ENCODE measurements at places on chromosomes 2 and 18. TPM values are rescaled to one million over a fixed set of nuclear protein-coding genes. Genes with fewer than 3 reads are reported as not detected.

- DNase-seq, result no peak
These were observed 64.5 kb downstream of the UBR3 start for GRCh38 chr2:169891593-169892298.

GRCh38 chr2:149725234-149725633 is 137.7 kb upstream of the MMADHC start:
- DNase-seq, result no peak

DNA sequence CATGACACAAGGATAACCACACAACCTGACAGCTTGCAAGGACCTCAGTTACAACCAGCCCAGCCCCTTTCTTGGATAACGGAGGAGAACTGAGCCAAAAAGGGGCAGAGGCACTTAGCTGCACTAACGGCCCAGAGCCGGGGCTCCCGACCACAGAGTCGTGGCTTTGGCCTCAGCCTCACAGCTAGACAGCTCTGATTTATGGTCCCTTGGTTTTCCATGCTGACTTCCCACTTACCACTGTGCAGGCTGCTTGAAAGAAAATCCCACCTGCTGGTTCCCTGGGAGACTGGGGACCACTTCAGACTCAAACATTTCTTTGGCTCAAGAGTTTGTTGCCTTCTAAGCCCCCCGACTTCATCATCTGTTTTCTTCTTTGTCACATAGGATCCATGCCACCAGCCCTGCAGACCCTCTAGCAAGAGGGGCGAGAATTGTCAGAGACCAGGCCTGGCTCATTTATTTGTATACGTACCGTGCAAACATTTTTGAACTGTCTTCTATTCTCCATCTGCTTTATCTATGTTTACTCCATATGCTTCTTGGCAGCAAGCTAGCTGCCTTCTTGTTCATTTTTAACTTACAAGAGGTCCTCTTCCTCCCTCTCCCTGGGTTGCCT is 352.6 kb upstream of the MYT1L start:
- no peak for DNase-seq

GRCh38 chr2:46891956-46892553 is 23.6 kb downstream of the MCFD2 start:
- DNase-seq, result no peak

GRCh38 chr2:108627911-108628567 is 91.2 kb upstream of the RANBP2 start:
- no peak for DNase-seq

DNA sequence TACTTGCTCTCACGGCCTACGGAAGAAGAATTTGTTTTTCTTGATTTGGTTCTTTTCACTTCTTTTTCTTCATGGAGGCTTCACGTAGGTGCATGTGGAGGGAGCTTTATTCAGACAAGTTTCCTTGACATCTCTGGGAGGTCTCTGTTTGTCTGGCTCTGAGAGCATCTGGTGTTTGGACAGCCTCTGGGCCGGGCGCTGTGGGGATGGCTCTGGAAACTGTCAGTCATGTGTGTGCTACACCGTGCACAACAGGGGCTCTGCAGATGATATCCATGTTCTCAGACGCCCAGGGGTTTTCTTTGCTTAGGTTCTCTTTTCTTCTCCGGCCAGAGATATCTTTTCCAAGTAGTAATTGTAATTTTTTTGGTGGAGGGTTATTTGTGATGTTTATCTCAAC is 130.7 kb downstream of the SH3RF3 start:
- no peak for DNase-seq

- peak; percentile 63 for DNase-seq
These were observed 37.6 kb downstream of the SMAD7 start for GRCh38 chr18:48913201-48913600.

- DNase-seq, result no peak
These were observed 4.5 kb upstream of the MTLN start for GRCh38 chr2:110216803-110217202.

DNA sequence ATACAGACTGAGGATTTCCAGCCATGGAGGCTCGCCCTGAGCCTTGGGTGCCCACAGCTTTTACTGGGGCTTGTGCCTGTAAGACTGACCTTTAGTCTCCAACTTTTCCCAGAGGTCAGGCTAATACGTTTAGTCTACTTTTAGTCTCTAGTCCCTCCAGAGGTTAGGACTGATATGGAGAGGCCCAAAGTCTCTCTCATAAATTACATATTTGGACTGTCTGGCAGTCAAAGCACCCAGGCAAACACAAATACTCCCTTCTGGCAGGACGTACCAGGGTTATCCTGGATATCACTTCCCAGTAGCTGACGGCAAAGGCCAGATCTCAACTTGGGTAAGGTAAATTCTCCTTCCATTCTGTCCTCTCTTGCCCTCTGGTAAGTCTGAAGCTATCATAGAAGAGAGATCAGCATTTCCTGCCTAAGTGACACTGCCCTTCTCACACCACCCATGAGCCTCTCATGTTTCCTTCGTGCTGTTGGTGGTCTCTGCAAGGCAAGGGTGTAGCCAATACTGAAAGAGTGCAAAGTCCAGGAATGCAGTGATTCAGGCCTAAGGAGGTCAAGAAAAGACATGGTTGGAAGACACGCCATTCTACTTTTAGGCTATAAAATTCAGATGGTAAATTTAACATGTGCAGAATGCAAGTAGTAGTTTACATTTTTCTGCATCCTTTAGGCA is 69.3 kb upstream of the NEDD4L start:
- DNase-seq, result no peak

GRCh38 chr18:36104749-36105148 is 24.4 kb downstream of the SLC39A6 start:
- no peak for DNase-seq

GRCh38 chr2:39225567-39225966 is 18.2 kb downstream of the CDKL4 start:
- DNase-seq, result no peak

DNA sequence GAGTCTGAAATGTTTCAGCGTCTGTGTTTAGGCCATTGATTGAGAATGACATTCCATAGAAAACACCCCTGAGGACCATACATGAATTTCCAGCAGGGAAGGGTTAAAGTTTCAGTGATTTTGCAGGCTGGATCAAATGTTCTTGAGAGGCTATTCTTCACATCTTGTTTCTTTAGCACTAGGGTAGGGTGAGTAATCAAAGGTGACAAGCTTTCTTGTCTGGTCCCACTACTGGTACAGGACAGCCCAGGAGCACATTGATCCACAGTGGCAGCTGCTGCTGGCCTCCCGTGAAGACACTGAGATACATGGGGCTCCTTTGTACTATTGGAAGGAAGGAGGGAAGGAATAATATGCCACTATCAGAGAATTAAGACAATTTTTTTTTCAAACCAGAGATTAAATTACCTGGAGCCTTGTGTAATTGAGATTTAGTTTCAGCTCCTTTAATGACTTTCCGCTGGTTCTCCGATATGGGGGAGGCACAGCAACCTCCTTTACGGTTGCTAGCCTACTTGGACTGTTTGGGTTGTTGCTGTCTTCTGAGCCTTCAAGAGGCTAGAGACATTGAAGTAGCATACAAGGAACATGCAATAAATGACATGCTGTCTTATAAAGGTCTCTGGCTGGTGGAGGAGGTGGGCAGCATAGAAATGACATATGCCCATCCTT is 368.9 kb downstream of the SOX11 start:
- no peak for DNase-seq

- DNase-seq, result no peak
These were observed 999.9 kb upstream of the CELF4 start for GRCh38 chr18:38565513-38565912.

DNA sequence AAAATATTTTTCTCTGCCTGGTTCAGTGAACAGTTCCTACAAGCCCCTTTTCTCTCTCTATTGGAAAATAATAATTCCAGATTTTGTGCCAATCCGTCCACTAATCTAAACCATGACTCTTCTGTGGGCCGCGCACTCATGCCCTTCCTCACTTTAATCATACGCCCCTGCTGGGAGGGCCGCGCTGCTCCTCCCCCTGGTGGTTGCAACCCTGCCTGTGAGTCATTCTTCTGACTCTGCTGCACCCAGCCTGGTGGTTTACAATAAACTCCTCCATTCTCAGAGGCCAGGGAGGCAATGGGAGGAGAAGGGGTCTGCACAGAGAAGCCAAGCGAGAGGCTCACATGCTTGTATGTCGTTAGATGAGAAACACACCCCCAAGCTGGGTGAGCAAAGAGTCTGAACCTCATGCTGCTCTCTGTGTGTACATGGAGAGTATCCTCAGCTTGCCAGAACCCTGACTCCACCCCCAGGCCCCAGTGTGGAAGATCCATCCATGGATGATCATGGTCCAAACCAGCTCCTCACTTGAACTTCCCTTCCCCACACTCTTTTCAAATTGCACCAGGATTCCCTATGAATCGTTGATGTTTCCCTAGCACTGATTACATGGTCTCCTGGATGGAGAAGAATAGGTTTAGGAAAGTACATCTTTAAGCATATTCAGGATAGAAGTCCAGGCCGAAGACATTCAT is 228.9 kb downstream of the ANKRD30B start:
- DNase-seq, result no peak

DNA sequence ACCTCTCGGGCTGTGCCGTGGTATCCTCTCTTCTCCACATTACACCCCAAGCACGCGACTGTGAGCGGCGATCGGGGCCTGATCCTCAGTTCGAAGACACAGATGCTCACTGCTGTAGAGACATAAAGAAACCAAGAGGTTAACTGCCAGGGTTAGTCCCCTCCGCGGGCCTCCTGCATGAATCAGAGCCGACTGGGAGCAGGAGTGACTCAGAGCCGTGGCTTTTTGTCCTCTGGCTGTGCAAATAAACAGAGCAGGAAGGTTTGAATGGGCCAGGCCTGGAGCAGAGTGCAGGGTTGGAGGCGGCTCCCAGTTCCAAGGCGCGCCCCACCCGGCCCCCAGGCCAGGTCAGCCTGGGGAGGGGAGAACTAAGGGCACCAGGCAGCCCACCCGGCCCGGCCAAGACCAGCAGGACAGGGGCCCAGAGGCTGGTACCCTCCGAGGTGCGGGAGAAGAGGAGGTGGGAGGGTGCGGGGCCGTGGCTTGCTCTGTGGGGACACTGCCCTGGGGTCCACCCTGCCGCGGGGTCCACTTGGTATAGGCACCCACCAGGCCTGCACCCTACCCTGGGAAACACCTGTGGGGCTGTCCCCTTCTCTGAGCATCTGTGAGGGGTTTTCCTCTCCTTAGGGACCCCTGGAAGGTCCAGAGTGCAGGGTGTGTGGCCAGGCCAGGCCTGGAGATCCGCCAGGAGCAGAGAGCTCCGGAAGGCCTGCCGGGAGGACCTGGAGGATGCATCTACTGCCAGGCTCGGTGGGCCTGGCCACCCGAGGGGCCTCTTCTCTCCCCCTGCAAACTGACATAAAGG is 16.5 kb downstream of the TWIST2 start:
- no peak for DNase-seq

GRCh38 chr2:158996378-158996993 is 28.0 kb downstream of the TANC1 start:
- no peak for DNase-seq

- no peak for DNase-seq
These were observed 19.8 kb downstream of the MYL12B start for GRCh38 chr18:3281456-3282400.

- DNase-seq, result no peak
These were observed 392.3 kb upstream of the ZNF804A start for GRCh38 chr2:184206045-184206444.

- no peak for DNase-seq
These were observed 13.7 kb downstream of the ADRA2B start for GRCh38 chr2:96102596-96103186.

GRCh38 chr18:6994771-6995430 is 122.7 kb downstream of the LAMA1 start:
- no peak for DNase-seq

DNA sequence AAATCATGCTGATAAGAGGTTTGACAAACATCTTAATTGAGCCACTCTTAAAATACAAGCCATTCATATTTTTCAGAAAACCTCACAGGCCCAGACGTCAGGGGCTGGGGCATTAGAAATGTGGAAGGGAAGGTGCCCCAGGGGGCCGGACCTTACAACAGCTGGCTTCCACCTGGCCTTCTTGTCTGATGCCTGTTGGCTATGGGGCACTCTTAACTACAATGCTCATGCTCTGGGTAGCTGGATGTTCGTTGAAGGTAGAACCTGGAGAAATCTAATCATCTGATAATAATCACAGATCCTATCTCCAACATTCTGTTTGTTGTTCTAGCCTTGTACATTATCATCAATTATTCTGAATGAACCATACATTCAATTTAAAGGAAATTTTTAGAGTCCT is 156.9 kb upstream of the SOX11 start:
- DNase-seq, result no peak

- DNase-seq, result no peak
These were observed 307.6 kb upstream of the RAB12 start for GRCh38 chr18:8301427-8302172.

DNA sequence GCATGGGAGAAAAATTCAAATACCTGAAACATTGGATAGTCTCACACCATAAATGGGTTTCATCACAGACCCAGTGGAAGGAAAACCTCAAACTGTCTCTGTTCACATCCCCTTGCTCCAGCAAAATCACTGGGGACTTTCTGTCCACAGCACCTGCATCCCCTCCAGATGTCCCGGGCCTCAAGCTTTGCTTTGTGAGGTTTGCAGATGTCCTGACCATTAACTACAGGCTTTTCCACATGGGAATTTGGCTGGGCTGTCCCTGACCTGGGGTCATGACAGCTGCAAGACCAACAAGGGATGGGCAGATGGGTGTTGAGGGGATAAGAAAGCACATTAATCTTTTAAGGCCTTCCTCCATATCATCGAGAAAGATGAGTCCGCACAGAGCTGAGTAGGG is 427.9 kb downstream of the TXNL1 start:
- no peak for DNase-seq

DNA sequence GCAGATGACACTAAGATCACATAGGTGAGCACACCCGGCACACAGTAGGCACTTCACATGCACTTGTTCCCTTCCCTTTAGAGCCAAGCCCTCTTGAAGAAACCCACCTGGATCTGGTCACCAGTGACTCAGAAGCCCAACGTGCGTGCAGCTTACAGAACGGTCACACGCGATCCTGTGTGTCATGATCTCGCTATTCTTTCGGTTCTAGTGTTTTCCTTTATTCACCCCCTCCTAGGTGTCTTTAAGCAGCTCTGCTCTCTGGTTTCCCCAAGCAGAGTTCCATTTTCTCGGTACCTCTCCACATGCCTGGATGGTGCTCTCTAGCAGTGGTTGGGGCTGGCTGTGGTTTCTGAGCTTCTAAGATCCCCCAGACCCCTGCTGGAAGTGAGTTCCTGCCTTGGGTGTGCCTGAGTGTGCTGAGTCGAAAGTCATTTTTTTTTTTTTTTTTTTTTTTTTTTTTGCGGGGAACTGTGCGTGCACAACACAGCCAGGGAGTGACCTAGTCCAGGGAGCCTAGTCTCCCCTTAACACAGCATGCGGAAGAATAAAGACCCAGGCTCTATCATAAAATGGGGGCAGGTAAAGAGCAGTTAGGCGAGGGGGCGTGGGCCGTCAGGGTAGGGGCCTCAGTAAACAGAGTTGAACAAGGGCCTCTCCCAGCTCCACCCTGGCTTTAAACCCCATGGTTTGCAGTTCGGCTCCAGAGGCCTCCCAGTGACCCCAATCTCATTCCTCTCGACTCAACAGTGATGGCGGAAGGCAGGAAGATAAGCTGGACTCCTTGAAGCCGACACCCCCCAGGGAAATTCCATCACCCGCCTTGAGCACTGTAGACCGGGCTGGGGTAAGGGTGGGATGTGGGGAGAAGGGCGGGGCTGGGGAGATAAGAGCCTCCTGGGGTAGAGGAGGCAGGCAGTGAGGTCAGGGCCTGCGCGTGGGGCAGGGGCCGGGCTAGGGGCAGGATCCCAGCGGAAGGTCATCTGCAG is 29.8 kb upstream of the DNMT3A start:
- DNase-seq, result no peak

Gene EFR3B
- 0.05 TPM for polyA plus RNA-seq

Gene MREG
- polyA plus RNA-seq, result 1.6 TPM

Gene SF3B1
- polyA plus RNA-seq, result 136 TPM

Gene AGXT
- polyA plus RNA-seq, result not detected

Gene POTEI
- not detected for polyA plus RNA-seq

Gene BOK
- not detected for polyA plus RNA-seq

Gene IL36RN
- not detected for polyA plus RNA-seq

Gene HEATR5B
- polyA plus RNA-seq, result 9.6 TPM

Gene UGT1A6
- polyA plus RNA-seq, result not detected

Gene REG3A
- polyA plus RNA-seq, result not detected

Measured in CD4-positive, CD25-positive, alpha-beta regulatory T cell (primary cell).